BE2C (cell line): ENCODE measurements at places on chromosomes 1 and 21.
A peak's percentile ranks its signal among the peaks of the same experiment; 100 is the strongest.

GRCh38 chr1:43048601-43049011 lies 89.9 kb upstream of the SLC2A1 start:
- peak; percentile 85 for DNase-seq

GRCh38 chr1:26009796-26010447 lies 11.7 kb upstream of the EXTL1 start:
- DNase-seq: no peak

DNA sequence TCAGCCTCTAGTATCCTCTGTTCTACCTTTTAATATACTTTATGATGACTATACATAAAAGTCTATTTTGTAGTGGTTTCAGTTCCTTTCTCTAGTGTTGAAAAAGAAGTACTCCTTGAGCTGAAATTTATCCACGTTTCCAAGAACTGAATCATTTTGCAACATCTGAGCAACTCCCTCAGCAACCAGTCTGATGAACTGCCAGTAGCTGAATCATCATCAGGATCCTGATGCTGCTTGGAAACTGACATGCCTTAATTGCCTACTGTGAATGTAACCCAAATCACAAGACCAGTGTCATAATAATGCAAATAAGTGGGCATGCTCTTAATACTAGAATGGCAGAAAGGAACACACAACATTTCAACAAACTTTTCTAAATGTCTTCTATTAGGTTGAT lies 103.3 kb downstream of the CYYR1 start:
- no peak for DNase-seq

- no peak for DNase-seq
Measured at GRCh38 chr1:180842052-180842451, 70.6 kb upstream of the KIAA1614 start.

DNA sequence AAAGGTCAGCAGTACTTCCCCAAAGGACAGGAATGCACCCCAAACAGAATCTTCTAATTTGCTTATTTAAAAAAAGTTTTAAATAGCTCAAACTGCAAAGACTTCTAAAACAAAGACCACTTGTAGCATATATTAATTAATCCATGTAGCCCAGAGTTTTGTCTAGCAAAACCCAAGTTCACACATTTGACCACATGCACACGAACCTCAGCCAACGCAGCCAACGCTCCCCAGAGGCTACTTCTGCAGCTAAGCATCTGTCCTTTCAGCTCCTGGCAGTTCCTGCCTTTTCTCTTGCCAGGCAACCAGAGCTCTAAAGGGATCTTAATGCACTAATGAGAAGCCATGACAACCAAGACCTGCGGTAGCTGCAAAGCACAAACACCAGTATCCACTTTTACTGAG lies 89.6 kb downstream of the RERE start:
- peak; percentile 63 for DNase-seq

DNA sequence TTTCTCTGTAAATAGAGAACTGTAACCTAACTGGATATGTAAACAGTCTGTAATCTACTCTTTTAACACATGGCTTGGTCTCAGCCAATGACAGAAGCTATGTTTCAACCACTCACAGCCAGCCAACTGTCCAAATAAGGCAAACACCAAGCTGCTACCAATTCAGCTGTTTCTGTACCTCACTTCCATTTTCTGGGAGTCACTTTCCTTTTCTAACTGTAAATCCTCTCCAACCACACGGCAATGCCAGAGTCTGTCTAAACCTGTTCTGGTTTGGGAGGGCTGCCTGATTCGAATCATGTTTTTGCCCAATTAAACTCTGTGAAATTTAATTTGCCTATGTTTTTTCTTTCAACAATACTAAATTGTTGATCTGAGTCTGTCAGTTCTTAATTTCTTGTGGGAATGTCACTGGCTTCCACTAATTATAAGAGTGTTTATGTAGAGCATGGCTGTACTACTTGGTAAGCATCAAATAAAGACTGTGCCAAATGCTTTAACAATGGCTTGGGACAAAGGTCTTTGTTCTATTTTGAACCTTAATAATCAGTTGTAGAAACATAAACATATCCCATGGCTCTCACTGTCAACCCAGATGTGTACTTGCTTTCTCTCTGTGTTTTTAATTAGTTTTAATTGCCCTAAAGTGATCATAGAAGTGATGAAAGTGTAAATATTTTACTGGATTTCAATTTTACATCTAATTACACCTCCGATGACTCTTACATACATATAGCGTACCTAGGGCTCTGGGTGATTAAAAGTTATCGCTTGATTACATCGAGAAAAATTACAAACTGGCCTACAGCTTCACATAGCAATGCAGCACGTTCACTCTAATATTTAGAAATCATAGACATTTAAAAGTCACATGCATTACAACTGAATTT lies 1144.6 kb upstream of the TMPRSS15 start:
- DNase-seq: no peak

- no peak for DNase-seq
Measured at GRCh38 chr1:113786069-113786468, 26.2 kb downstream of the RSBN1 start.

DNA sequence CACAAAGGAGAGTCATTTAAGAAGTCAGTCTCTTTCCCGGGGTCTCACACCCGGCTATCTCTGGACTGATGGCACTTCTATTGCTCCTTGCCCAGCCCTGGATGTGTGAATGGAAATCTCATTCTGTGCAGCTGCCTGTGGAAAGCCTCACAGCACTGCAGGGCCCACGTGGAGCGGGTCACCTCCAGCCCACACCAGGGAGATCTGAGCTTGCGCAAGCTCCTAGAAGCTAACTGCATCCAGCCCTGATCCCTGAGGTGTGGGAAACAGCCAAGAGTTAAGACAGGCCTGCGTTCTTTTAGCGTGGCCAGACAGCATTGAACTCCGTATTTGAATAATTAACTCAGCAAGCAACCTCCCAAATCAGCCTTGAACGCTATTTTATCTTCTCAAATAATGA lies 150.5 kb downstream of the LRIG2 start:
- DNase-seq: no peak

- no peak for DNase-seq
Measured at GRCh38 chr1:58726581-58726980, 26.7 kb upstream of the MYSM1 start.

DNA sequence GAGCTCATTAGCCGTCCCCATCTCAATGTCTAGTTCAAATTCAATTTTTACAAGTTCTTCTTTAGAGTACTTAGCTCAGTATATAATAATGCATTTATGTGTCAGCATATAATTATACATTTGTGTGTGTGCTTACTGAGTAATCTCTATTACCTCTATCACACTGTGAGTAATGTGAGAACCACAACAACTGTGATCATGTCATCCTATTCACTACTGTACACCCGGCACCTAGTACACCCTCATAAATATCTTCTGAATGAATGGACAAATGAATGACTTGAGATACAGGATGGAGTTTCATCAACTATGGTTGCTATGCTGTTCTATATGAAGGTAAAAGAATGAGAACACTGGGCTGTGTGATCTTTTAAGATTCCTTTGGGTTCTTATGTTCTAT lies 124.0 kb downstream of the GPATCH2 start:
- DNase-seq: no peak

- DNase-seq: no peak
Measured at GRCh38 chr1:206832352-206832880, 33.0 kb upstream of the IL20 start.

DNA sequence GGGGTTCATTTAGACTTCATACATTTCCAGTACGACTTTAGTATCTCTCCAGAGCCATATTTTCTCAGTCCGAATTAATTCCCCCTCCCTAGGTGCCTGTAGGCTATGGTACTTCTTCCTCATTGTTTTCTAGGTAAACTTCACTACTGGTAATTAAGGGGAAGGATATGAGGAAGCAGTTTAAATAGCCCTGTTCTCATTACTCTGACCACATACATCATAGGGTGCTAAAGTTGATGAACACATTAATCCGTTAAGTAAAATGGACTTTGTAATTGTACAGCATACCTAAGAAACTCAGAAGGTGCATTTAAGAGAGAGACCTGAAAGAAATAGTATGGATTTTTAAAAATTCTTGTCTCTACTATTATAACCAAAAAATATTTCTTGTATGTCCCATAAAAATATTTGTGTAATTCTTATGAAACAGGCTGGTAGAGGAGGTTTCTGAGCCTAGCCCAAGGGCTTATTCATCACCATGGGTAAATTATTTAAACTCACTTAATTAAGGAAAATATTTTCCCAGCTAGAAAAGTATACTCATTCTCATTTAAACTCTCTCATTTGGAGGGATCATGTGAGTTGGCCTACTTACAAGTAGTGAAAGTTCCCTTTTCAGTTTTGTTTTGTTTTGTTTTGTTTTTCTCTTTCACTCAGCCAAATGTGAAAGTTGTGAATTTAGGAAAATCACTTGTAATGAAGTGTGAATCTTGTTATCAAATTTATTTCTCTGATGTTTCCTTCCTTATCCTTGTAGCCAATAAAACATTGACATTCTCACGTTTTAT lies 2.0 kb downstream of the PRMT6 start:
- DNase-seq: no peak

DNA sequence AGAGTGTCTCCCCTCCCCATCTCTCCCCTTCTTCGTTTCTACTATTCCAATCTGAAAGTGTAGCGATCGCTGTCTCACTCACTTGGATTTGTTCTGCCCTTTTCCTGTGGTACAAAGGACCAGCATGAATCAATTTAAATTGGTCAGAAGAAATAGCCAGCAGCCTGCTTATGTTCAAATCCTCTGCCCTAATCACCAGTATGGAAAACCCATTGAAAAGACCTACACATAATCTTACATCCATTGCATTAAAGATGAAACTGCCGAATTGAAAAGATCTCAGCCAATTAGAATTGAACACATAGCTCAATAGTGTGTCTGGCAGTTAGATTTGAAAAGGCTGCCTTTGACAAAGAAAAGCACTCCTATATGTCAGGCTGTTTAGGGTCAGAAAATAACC lies 122.6 kb downstream of the TNNI3K start:
- no peak for DNase-seq

- DNase-seq: no peak
Measured at GRCh38 chr1:112672009-112672408, 2.5 kb upstream of the MOV10 start.

DNA sequence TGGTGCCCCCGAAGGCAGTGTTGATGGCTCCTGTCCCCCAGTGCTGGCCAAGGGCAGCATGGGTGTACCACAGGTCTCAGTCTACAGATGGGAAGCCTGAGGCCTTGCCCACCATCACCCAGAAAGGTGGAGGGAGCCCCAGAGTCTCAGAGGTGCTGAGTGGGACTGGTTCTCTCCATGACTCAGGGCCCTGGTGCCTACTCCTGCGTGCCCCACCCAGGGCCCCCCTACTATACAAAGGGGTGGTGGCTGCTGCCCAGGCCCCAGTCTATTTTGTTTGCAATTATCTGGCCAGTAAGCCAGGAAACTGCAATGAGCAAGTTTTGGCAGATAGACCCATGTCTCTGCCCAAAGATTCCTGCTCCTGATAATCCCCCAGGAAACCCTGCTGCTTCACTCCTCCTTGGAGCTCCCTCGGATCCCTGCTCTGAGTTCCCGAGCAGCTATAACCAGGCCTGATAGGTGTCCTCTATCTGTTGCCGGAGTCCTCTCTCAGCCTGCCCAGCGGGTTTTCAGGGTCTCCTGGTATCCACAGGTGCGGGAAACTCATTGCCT lies 41.7 kb downstream of the EDN2 start:
- peak; percentile 57 for DNase-seq

DNA sequence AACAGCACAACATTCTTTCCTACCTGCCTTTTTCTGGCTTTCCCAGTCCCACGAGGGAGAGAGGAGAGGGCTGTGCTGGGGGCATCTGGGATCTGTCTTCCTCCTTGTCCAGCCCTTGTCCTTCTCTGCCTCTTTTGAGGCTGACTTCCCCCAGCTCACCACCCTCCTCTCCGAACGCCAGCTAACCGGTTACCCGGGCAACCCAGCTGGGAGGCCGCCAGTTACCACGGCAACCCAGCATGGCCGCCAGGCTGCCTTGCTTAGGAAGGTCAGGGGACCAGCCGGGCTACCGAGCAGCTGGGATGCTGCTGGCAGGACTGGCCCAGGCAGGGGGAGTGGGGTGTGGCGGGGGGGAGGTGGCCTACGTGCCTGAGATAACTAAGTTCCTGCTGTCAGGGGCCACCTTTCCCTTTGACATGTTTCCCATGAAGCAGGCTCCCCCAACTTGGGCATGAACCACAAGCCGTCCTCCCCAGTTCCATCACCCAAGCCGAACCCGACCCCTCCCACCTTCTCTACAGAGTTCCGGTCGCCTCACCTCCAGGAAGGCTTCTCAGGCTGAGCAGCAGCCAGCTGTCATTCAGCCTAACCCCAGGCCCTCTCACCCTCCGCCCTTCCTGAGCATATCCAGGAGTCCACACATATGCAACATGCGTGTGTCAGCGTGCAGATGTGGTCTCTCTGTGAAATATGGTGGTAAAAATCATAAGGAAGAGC lies 8.7 kb downstream of the PLEKHA6 start:
- DNase-seq: peak; percentile 94

GRCh38 chr21:44925378-44925755 lies 4.7 kb upstream of the ITGB2 start:
- DNase-seq: no peak

GRCh38 chr1:109309347-109309746 lies 2.5 kb upstream of the MYBPHL start:
- DNase-seq: no peak

- no peak for DNase-seq
Measured at GRCh38 chr1:67350783-67351182, 43.1 kb downstream of the IL12RB2 start.

GRCh38 chr1:51543858-51544257 lies 24.8 kb upstream of the EPS15 start:
- no peak for DNase-seq

- DNase-seq: no peak
Measured at GRCh38 chr1:30427545-30427944, 295.8 kb downstream of the MATN1 start.

GRCh38 chr1:206142011-206142410 lies 24.8 kb upstream of the AVPR1B start:
- no peak for DNase-seq

DNA sequence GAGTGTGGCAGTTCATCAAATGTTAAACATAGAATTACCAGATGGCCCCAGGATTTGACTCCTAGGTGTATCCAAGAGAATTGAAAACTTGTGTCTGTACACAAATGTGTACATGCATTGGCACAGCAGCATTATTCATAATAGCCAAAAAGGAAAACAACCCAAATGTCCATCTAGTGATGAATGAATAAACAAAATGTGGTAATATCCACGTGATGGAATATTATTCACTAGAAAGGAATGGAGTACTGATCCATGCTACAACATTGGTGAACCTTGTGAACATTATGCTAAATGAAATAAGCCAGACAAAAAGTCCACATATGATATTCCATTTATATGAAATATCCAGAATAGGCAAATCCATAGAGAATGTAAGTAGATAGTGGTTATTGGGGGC lies 77.7 kb downstream of the RAVER2 start:
- DNase-seq: no peak
